RWPE1 (cell line): ENCODE measurements at places on chromosomes 16 and 17.

DNA sequence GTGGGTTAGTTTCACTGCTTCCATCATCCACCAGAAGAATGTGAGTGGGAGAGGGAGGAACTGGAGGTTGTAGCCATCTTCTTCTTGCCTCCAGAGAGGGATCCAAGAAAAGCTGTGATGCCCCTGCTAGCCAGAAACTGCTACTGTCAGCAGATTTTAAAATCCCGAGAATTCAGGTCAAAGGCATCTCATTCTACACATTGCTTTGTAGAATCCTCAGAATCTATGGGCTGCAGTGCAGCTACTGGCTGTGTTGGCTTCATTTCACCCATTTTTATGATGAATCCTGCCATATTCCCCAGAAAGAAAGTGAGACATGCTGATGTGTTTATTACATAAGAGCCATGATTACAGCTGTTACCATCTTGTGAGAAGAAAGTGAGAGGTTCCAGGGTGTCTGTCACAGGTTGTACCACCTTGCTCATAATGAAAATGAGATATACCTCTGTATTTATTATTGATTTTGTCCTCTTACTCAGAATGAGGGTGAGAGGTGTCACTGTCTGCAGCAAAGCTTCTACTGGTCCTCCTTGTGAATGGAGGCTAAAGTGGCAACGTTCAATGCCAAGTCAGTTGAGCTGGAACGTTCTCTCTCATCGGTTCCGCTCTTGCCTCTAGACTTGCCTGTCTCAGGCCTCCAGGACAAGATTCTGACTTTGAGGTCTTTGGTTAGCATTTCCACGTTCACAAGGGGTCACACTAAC, 50.1 kb upstream of the MYH10 start:
- no peak for DNase-seq

- peak; percentile 33 for DNase-seq
These were observed 439.0 kb upstream of the ASIC2 start for GRCh38 chr17:33732116-33732515.

DNA sequence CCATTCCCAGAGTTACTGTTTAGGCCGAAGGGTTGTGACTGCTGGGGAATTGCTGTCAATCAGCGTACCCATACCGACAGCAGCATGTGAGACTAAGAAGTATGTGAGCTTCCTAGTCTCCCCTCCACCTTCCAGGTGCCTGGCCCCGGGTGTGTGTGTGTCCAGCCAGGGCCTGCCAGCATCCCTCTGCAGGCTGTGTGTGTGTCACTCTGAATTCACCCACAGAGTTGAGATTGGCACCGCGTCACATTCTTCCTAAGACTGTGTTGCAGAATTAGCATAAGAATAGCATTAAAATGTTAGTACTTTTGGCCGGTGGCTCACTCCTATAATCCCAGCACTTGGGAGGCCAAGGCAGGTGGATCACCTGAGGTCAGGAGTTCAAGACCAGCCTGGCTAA, 31.8 kb downstream of the PRMT7 start:
- no peak for DNase-seq

DNA sequence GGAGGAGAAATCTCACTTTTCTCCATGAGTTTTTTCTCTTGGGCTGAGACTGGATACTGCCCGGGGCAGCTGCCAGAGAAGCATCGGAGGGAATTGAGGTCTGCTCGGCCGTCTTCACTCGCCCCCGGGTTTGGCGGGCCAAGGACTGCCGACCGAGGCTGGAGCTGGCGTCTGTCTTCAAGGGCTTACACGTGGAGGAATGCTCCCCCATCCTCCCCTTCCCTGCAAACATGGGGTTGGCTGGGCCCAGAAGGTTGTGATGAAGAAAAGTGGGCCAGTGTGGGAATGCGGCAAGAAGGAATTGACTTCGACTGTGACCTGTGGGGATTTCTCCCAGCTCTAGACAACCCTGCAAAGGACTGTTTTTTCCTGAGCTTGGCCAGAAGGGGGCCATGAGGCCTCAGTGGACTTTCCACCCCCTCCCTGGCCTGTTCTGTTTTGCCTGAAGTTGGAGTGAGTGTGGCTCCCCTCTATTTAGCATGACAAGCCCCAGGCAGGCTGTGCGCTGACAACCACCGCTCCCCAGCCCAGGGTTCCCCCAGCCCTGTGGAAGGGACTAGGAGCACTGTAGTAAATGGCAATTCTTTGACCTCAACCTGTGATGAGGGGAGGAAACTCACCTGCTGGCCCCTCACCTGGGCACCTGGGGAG, 19.1 kb downstream of the NGFR start:
- DNase-seq = no peak

GRCh38 chr17:5788266-5788900, 204.1 kb upstream of the NLRP1 start:
- peak; percentile 67 for DNase-seq

GRCh38 chr16:30722443-30722842, 23.5 kb downstream of the SRCAP start:
- DNase-seq = no peak

DNA sequence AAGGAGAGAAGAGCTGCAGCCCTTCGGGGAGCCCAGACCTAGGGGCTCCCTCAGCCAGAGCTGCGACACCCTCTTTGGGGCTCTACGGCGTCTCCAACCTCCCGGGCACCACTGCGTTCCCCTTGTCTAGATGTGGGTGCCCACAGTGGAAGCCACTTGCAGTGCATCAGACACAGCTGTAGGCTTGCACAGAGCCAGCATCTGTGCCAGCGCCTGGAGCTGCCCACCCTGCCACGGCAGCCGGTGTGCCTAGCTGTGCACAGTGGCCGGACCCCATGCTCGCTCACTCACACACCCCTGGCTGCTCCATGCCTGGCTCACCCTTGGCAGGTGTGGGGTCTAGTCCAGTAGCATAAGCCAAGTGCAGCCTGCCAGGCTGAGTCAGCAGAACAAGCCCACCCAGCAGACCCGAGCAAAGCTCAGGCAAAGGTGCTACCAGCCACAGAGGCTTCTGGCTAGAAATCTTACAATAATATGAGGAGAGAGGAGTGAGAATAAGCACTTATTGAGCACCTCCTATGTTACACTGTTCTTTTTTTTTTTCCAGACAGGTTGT, 12.9 kb upstream of the KDM8 start:
- no peak for DNase-seq

- no peak for DNase-seq
These were observed 3.9 kb upstream of the EFTUD2 start for GRCh38 chr17:44903012-44903685.

- peak; percentile 14 for DNase-seq
These were observed 102.7 kb downstream of the UTP18 start for GRCh38 chr17:51362811-51363585.

DNA sequence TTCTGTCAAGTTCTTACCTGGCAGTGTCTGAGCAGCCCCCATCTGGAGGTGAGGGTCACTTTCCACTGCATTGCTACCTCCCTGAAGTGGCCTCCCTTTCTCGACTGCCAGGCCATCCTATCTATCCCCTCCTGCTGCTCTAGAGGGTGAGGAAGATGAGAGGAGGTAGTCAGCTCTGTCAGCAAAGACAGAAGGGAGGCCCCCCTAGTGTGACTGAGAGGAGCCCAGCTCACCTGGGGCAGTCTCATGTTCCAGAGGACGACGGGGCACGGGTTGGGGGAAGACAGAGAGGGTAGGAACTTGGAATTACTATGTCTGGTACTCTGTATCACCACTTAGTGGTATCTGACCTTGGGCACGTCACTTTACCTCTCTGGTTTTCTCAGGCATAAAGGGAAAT, 22.0 kb downstream of the MYO19 start:
- no peak for DNase-seq

DNA sequence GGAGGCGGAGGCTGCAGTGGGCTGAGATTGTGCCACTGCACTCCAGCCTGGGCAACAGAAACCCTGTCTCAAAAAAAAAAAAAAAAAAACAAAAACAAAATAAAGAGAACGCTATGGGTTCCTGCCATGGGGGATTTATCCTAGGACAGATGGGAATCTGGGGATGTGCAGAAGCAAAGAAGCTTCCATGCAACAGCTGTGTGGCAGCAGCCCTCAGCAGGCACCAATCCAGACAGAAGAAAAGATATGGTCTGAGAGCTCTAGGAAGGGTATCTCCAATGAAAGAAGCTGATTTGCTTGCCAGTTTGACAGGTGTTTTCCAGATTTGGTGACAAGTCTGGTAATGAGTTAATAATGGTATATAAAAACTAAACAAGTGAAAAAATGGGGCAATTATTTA, 11.6 kb downstream of the MYO19 start:
- DNase-seq = no peak

GRCh38 chr16:49592546-49593423, 219.2 kb downstream of the C16orf78 start:
- DNase-seq = peak; percentile 45

DNA sequence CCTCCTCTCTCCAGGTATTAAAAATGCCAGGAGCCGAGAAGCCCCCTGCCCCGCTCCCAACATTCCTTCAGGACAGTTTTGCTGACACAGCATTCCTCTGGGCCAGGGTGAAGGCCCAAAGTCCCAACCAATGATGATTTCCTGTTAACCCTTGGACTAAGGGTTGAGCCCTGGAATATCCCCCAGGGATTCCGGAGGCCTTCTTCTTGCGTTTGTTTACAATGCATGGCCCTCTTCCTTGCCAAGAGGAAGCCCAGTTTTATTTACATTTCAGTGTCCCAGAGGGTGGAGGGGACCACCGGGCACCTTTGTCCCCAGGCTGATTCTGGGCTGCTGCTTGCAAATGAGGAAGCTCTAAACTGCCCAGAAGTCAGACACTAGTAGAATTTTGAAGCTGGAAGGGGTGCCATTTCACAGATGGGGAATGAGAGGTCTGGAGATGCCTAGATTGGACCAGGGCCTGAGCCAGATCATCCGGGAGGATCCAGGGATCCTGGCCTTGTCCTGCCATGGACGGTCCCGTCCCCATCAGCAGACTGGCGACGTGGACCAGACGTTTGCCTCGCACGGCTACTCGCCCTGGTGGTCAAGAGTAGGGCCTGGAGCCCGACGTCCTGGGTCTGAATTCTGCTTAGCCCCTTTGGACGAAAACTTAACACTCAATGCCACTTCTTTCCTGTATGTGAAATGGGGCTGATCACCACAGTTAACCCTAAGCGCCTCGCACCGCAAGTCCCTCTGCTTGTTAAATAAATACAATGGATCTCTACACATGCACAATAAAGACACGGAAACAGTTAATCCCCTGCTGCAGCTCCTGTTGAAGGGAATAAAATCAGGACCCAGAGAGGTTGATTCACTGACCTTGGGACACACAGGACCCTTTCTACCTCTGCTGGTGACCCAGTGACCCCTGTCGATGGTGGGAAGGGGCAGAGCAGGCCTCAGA, 55.6 kb upstream of the CIBAR2 start:
- DNase-seq = no peak

DNA sequence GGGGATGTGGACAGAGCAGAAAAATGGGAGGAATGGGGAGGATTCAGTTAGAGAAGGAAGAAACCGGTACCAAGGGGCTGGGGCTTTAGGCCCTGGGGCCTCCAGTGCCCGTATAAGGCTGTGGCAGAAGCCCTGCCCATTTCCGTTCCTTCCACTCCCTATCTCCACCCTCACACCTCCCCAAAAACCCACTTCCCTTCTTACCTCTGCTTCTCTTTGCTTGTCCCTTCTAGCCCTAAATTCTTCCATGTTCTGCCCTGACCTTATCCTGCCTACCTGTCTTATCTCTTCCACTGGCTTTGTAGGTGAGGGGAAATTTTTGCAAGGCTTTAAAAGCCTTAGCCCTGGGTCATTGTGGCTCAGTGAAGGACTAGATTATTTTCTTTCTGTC, 4.1 kb downstream of the RNF167 start:
- no peak for DNase-seq

- DNase-seq = no peak
These were observed 250.1 kb upstream of the RPL38 start for GRCh38 chr17:73953206-73954033.

DNA sequence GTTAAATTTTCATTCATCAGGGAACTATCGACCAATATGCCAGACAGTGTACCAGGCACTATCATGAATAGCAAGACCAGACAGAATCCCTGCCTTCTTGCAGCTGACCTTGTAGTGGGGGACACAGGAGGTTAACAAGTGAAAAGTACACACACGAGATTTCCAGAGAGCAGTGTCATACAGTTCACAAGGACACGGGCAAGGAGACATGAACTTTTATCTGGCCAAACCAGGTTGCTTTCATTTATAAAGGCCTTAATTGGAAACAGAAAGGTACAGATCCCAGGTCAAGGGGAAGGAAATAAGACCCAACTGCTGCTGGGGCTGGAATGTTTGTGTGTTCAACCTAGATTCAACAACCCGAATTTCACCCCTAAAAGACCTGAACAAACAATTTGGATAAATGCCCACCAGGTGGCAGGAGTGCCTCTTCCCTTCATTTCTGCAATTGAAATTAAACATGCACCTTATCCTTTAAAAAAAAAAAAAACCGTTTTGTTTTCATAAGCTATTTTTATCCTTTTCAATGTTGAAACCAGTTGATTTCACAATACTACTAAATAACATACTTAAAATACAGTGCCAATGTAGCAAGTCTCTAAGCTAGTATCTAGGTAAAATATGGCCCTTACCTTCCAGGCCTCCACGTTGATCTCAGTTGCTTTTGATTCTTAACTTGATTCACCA, 65.9 kb downstream of the EMP2 start:
- peak; percentile 67 for DNase-seq

GRCh38 chr17:79102214-79102613, 27.6 kb downstream of the ENGASE start:
- no peak for DNase-seq

GRCh38 chr17:62916684-62917571, 49.1 kb upstream of the TANC2 start:
- no peak for DNase-seq

DNA sequence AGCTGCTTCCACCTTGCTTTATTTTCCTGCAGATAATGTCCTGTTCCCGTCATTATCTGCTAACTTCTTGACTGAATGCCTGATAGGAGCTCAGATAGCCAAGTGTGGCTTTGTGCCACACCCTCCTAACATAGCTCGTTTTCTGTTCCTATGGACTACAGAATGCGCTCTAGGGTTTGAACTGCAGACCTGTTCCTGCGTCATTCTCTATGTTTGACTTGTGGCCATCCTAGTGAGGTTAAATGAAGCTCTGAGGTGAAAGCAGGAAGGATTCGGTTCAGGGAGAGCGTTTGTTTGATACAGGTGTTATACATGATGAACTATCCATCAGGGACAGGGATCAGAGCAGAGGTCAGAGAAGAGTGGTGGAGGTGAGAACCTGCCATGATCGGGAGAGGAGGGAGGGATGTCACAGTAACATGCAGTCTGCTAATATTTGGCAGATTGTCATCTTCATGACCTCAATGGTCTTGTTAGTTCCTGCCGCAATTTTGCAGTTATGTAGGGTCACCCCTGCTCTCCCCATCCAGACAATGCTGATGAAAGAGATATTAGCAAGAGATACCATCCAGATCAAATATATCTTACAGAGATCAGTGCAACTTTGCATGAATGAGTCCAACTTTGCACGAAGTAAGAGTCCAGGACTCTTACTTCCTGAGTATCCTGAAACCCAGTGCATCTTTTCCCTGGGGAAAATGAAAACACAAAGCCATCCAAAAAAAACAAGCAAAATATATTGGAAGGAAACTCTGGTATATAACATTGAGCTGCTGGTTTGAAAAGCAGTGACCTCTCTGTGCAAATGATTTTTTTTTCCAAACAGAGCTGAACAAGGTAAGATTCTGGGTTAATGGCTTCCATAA, 32.8 kb downstream of the MPHOSPH6 start:
- DNase-seq = no peak

GRCh38 chr17:75133001-75133400, 1.5 kb upstream of the NT5C start:
- no peak for DNase-seq
